ENCODE measurements at places on chromosomes 2 and 18.

DNA sequence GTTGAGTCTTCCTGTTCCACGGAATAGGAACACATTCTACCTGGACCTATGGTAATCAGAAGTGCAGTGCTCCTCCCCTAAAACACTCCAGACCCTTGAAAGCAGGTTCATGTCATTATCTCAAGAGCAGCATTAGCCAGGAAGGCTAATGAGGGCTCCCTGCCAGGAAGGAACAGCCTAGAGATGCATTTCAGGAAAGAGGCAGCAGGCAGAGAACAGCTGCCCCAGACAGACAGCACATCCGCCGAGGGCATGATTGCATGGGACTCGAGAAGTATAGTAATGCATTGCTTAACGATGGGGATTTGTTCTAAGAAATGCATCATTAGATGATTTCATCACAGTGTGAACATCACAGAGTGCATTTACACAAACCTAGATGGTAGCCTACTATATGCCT, 171.5 kb downstream of the ALK start:
- no peak for DNase-seq

- DNase-seq, result no peak
These were observed 177.5 kb upstream of the GATA6 start for GRCh38 chr18:21991886-21992285.

DNA sequence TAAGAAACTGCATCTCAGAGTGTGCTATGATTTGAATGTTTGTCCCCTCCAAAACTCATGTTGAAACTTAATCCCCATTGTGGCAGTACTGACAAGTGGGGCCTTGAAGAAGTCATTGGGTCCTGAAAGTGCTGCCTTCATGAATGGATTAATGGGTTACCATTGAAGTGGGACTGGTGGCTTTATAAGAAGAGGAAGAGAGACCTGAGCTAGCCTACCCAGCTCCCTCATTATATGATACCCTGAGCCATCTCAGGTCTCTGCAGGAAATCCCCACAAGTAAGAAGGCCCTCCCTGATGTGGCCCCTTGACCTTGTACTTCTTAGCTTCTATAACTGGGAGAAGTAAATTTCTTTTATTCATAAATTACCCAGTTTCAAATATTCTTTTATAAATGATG, 526.8 kb downstream of the XIRP2 start:
- DNase-seq, result no peak

GRCh38 chr2:26640331-26640745, 828 bp downstream of the CIB4 start:
- DNase-seq, result peak; percentile 61

DNA sequence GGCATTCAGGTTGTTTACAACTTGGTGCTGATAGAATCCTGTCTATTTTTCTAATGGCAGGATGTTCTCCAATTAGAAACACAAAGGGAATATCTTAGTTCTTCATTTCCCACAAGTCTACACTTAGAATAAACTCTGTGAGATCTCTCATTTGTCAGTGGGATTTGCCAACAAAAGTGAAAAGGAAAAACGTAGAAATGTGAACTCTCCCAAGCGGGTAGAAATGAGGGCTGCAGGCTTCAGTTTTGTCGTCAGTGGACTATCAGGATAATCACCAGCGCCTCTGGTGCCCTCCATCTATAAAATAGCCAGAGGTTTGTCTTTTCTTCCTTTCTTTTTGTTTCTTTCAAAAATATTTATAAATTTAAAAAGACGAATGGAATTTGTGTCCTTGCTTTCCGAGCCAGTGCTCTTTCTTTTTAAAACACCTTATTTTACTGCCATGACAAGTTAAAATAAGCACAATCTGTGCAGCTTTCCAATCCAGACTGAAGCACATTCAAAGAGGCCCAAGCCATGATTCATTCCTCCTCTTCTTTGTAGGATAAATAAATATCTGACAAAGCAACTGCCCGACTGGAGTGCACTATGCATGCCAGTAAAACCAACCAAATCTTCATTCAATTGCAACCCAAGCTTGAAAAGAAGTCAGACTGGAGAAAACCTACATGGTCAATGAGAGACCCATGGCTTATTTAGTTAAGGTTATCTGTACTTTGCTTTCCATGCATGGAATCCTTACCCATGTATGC, 185.8 kb downstream of the ANKRD44 start:
- no peak for DNase-seq

- no peak for DNase-seq
These were observed 30.7 kb downstream of the IGFBP5 start for GRCh38 chr2:216664593-216665034.

DNA sequence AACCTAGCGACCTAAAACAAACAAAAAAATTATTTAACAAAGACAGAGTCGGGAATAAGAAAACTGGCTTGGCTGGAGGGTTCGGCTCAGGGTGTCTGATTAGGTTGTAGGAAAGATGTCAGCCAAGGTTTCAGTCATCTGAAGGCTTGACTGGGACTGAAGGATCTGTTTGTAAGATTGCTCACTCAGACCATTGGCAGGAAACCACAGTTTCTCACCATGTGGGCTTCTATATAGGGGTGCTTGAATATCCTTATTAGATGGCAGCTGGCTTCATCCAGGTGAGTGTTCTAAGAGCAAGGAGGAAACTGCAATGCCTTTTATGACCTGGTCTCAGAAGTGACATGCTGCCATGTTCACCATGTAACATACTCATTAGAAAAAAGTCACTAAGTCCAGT, 999 bp upstream of the IL36B start:
- DNase-seq, result no peak

DNA sequence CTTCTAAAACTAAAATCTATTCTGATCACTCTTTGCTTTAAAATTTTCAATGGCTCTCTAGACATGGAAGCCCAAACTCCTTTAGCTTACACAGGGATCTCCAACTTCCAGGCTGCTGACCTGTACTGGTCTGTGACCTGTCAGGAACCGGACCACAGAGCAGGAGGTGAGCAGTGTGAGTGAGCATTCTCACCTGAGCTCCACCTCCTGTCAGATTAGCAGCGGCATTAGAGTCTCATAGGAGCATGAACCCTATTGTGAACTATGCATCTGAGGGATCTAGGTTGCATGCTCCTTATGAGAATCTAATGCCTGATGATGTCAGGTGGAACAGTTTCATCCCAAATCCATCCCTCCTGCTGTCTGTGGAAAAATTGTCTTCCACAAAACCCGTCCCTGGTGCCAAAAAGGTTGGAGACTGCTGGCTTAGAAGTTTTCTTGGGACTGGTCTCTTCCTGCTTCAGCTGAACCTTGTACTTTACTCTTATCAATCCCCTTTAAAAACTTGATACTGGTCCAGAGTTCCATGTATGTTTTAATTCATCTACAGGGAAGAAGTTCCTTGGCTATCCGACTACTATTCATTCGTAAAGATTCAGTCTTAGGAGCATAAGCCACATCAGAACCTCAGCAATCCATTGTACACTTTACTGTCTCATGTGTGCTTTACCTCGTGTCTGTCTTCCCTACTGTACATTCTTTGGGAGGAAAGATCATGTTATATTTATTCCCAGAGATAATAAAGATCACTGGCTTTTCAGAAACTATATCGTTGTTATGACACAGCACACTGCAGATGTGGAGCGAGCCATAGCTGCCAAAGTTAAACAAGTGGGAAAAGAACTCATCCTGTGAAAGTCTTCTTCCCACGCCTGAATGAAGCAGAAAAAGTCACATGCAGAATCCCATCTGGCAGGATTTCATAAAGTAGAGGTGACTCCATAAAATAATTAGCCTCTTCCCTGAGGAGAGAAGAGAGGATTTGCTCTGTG, 183.8 kb downstream of the LRATD1 start:
- DNase-seq, result no peak

Measured in AG10803 (cell line).